ENCODE measurements at places on chromosomes 7 and 10. TPM values are rescaled to one million over a fixed set of nuclear protein-coding genes. Genes with fewer than 3 reads are reported as not detected.

GRCh38 chr10:26448706-26449435 is 10.7 kb downstream of the APBB1IP start:
- DNase-seq = no peak

DNA sequence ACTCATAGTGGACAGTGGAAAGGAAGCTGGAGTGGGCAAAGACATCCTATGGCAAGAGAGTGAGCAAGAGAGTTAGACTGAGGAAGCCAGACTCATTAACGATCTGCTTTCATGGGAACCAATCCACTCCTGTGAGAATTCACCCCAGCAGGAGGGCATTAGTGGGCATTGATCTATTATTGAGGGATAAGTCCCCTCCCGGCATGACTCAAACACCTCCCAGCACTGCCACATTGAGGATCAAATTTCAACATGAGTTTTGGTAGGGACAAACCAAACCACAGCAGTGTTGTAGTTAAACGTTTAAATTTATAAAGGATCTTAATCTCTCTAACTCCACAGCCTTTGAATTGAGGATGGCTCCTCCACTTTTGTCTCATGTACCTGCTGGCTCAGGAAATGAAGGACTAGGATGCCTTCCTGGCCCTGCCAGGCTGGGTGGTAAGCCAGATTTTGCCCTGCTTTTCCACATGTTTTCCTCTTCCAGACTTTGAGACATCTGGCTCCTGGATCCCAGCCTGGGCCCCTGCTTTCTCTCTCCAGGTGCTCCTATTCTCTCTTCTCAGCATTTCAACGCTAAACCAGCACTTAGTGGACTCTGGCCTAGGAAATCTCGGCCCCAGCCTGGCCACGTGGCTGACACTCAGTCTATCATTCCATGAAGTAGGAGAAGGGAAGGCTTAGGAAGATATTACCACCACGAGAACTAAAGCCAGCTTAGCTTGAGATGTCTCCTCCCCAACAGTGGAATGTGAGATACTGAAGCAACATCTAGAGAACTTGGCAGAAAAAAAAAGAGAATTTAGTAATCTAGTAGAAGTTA is 96.5 kb upstream of the PIP4K2A start:
- no peak for DNase-seq

GRCh38 chr7:141198194-141198958 is 124.5 kb downstream of the TMEM178B start:
- DNase-seq = no peak

DNA sequence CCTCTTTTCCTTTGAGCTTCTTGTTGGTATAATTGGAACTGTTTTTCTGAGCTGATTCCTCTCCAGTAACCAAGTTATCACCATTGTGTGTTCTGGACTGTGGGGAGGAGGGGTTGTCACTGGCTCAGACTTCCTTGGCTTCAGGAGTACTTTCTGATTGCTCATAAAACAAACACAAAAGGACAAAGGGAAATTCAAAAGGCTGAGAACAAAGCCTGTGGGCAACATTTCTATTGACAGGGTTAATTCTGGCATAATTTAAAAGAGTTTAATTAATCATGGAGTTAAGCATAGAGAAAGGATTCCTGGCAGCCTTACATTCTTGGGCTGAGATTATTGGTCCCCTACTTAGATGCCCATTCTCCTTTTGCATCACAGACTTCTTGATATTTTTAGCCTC is 222.9 kb upstream of the KMT2E start:
- DNase-seq = no peak

GRCh38 chr7:155951554-155952158 is 139.4 kb upstream of the SHH start:
- no peak for DNase-seq

- DNase-seq = no peak
Observed at GRCh38 chr7:213324-213993, 21.1 kb downstream of the FAM20C start.

DNA sequence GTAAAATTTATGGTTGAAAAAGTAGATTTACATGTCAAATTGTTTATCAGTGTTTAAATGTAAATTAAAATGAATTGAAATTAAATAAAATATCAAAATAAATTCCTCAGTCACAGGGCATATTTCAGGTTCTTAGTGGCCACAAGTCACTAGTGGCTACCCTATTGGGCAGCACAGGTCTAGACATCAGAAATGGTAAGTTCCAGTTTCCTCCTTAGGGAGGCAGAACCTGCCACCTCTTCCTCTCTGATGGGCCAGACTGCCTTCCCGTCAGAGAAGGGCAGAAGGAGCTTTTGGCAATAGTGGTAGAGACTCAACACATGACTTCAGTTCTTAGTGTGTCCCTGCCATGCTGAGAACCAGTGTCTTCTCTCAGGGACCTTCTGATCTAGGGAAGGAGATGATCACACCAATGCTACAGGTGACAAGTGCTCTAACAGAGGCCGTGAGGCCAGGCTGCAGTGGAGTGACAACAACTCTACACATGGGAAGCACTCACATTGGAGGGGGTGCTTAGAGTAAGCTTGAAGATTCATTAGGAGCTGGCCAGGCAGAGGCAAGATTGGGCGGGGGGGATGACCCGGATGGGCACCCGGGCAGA is 14.4 kb upstream of the PCBD1 start:
- DNase-seq = no peak

- DNase-seq = no peak
Observed at GRCh38 chr10:6583447-6583846, 3.4 kb upstream of the PRKCQ start.

DNA sequence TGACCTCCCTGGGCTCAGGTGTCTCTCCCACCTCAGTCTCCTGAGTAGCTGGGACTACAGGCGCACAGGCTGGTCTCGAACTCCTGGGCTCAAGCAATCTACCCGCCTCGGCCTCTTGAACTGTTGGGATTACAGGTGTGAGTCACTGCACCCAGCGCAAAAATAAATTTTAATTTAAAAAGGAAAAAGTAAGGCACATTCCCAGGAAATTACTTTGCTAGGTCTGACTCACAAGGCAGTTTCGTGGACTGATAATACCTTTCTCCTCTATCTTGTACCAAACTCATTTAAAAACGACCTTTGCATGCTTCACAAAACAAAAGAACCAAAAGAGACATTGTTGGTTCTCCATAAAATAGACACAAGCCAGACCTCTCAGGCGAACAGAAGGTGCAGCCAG is 29.7 kb downstream of the PARP12 start:
- no peak for DNase-seq

DNA sequence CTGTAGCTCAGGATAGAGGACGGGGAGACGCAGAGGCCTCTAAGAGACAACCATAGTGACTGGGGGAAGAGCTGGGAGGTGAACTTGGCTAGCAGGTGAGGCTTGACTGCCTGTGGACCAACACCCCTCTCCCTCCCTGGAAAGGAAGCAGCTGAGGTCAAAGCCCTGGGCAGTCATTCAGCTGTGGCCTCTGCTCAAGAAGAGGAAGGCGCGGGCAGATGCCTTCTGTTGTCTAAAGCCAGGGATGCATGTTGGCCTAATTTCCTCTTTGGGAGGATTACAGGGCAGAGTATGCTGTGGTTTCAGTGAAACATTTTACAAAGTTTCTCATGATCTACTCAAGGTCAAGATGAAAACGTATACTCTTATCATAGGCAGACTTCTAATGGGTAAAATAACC is 327.1 kb downstream of the PRPF18 start:
- no peak for DNase-seq

DNA sequence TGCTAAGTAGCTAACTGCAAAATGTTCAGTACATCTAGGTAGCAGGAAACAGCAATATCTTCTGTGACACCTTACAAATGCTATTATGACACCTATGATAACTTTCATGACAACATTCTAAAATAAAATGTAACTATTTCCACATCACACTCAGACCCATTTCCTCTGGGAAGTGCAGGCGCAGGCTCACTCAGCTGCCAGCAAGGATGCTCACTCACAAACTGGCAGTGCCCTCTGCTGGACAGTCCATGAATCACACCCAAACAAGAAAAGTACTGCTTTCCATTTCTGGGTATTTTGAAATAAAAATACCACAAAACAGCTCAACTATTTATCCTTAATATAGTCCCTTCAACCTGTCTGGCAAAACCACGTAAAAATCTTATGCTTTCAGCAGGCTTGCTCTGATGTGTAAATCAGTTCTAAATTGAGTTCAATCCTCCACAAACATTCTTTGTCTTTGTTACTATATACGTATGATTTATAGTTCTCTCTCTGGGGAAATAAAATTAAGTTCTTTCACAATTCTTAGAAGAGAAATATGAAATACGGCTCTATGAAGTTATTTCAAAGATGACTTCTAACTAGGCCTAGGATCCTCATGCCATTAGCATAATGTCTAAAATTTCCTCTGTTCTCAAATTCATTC is 176.6 kb downstream of the PARD3 start:
- DNase-seq = peak; percentile 90

- DNase-seq = no peak
Observed at GRCh38 chr7:53426145-53426750, 390.8 kb downstream of the POM121L12 start.

DNA sequence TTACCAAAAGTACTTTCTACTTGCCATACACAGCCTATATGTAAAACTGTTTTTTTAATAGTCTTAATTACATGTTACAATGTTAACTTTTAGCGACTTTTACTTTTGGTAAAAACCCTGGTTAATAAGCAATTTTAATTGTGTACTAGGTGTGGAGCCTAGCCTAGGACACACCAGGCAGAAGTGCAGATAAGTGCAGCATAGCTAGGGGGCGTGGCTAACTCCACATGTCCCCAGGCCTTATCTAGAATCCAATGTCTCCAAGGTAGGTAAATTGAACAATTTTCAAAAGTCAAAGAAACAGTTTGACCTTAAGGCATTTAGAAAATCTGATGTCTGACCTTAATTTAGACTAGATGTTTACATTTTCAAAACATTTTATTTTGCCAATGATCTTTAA is 858.7 kb downstream of the CCSER2 start:
- no peak for DNase-seq

- DNase-seq = no peak
Observed at GRCh38 chr10:43683451-43684291, 35.0 kb upstream of the ZNF32 start.

DNA sequence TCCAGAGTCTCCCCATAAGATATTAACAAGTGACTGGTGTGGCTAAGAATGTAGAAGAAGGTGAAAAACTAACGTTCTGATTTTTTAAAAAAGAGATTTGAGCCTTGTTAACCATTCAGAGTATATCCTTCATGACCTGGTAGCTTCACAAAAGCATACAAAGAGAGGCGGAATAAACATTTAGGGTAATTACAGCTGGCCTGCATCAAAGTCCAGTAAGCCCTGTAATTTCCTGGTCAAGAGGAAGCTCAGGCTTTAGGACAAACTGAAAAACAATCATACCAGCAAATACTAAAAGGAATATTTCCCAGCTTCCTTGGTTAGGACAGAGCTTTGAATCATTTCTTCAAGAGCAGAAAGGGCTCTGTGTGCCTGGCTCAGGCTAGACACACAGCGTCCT is 165.2 kb downstream of the COBL start:
- DNase-seq = no peak

DNA sequence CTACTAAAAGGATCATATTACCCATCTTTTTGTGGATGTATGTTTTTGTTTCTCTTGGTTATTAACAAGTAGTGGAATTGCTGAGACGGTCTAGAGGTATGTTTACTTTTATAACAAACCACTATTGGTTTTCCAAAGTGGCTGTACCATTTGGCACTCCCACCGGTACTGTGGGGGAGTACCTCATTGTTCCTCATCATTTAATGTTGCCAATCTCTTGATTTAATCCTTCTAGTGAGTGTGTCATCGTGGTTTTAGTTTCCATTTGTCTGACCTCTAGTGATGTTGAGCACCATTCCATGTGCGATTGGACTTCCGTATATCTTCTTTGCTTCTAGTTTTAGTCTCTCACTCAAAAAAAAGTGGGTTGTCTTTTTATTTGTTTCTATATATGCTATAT is 50.4 kb downstream of the RBM33 start:
- no peak for DNase-seq

GRCh38 chr7:41912851-41913567 is 210.1 kb upstream of the INHBA start:
- DNase-seq = no peak

DNA sequence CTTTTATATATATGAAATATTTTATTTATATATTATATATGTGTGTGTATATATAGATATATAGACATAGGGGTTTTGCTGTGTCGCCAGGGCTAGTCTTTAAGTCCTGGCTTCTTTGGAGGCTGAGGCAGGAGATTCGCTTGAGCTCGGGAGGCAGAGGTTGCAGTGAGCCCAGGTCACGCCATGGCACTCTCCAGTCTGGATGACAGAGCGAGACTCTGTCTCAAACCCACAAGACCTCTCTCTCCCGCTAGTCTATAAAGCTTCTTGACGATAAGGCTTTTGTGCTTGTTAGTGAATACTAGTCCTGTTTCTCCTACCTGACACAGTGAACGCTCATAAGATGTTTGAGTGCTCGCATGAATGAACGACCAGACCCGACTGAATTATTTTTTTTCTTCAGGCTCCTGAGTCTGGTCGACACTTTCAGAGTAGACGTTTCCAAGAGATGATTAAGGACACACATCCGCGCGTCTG is 577 bp upstream of the DDX21 start:
- DNase-seq = no peak

GRCh38 chr7:123692471-123692877 is 36.8 kb downstream of the LMOD2 start:
- no peak for DNase-seq

GRCh38 chr7:70940597-70940996 is 191.3 kb upstream of the GALNT17 start:
- DNase-seq = no peak

DNA sequence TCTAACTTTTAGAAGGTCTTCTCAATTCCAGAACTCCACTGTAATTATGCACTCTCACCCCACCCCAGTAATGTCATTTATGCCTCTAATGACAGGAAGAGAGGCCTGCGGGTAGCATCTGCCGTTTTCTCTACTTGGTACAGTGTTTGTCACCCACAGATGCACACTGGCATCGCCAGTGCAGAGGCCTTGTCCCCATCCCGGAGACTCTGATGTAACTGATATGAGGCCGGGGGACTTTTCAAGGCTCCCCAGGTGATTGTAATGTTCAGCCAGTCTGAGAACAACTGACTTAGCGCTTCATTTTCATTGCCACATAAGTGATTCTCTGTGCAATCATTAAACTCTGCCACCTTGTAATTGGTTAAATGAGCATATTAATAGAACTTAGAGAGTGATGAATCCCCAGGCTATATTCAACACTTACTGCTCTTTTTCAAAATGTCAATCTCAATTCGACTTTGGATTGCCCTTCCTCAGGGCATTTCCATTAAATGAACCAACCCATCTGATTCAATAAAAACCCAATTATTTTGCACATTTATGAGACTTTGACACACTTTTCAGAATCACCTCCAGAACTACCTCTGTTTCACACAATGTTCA is 113.2 kb downstream of the HERPUD2 start:
- no peak for DNase-seq

The LIPK gene
- not detected for polyA plus RNA-seq

The CLRN3 gene
- not detected for polyA plus RNA-seq

The RADIL gene
- 5.0 TPM for polyA plus RNA-seq

The KCNIP2 gene
- polyA plus RNA-seq = 7.6 TPM

The DKK1 gene
- polyA plus RNA-seq = not detected

The OPN4 gene
- 1.9 TPM for polyA plus RNA-seq

The TMEM184A gene
- polyA plus RNA-seq = 1.6 TPM

All from muscle of arm (tissue), 14 donors.